ENCODE measurements at places on chromosomes 1 and 21.

- no peak for DNase-seq
Measured at GRCh38 chr1:119467219-119467618, 39.8 kb upstream of the HSD3B1 start.

- no peak for DNase-seq
Measured at GRCh38 chr1:112457955-112458354, 50.8 kb upstream of the WNT2B start.

DNA sequence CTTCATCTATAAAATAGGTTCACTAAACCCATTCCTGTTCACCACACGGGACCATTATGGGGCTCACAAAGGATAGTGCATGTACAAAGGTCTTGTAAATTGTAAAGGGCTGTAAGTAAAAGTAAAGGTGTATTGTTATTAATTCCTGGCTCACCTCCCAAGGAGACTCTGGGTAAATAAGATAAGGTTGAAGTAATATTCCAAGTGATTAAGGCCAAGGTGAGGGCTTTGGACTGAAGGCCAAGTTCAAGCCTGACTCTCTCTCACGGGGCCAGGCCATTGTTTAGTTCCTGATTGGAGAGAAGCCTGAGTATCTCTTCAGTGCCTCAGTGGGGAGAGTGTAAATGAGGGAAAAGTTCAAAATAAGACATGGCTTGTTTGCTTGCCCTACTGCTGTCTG, 19.5 kb upstream of the ZFYVE9 start:
- no peak for DNase-seq

GRCh38 chr21:35451276-35451675, 402.2 kb upstream of the RUNX1 start:
- DNase-seq: no peak

DNA sequence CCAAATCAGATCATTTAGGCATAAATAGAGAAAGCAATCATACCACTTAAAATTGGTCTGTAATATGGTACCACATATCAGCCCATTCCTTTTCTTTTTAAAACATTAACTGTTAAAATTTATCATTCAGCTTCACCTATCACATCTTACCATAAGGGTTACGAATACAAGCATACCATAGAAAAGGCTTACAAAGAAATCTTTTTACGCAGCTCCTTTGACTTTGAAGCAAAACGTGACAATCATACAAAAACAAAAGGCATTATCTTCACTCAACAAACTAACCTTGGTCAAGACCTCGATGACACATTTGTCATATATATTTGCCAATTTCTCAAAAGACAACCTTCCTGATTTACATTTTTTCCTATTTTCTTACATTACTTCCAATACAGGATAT, 169.0 kb downstream of the SMYD3 start:
- no peak for DNase-seq

- no peak for DNase-seq
Measured at GRCh38 chr1:68010543-68010942, 39.9 kb downstream of the DIRAS3 start.

GRCh38 chr1:213409971-213410370, 358.9 kb downstream of the RPS6KC1 start:
- no peak for DNase-seq

DNA sequence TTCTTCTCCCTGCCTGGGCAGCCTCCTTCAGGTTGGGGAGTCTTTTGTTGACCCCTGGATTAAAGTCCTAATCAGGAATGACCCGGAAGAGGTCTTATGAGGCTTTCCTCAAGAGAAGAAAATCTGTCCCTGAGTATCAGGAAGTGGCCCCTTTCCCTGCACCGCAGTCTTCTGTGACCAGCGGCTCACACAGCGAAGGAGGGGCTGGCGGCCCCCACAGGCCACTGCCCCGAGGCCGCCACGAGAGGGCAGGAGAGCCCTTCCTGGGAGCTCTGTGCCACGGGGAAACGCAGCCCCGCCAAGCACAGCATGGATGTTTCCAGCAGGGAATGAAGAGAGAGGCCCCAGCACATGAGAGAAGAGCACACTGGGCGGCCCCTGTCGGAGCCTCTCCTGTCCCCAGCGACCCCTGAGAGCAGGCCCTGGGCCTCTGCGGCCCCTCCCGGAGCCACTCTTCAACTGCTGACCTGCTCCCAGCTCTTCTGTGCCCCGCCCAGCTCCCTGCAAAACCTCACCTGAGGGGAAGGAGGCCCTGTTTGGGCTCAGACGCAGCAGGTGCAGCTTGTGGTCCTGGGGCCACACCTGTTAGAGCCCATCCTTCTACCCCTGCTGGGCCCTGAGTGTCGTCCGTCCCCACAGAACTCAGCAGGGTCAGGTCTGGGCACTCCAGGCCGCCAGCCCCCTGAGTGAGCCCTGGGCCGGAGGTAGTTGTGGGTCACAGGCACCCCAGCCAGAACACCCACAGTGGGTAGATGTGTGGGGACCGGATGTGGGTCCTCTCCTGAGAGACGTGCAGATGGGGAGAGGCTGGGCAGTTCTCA, 4.9 kb upstream of the POFUT2 start:
- peak; percentile 69 for DNase-seq

DNA sequence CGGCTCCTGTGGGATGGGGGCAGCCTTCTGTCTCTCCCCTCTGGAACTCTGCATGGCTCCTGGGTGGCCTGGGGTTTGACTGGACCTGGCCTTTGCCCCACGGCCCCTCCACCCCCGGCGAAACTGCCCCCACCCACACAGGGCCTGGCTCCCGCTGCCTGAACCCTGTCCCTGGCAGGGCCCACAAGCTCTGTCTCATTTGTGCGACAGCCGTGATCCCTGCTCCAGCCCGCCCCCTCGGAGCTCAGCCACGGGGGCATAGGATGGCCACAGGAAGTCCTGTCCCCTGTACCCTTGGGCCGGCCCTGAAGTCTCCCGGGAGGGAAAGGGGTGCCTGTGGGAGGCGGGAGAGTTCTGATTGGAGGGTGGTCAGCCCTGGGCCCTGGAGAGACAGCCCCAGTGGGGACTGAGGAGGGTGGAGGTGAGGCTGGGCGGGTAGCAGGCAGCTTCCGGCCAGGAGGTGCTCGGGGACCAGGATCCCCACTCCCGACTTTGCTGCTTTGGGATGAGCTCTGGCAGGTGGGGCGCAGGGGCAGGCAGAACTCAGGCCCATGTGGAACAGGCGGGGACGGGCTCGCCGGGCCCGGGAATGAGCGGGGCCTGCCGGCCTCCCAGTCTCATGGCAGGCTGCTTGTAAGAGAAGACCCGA, 45.1 kb downstream of the SLX9 start:
- no peak for DNase-seq

GRCh38 chr1:43994794-43995790, 3.7 kb downstream of the CCDC24 start:
- no peak for DNase-seq

DNA sequence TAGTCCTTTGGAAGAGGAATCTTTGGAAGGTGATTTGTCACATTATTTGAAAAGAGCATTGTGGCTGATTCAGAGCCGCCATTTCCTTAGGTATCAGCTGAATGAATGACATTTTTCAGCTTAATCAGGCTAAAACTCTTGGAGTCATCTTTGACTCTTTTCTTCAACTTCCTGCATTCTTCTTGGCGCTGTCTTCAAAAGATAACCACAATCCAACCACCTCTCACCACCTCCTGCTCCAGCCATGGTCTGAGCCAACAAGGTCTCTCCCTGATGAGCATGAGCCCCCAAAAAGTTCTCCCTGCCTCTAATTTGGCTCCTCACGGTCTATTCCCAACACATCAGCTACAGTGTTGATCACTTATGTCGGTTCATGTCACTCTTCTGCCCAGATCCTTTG, 297.6 kb upstream of the RUNX1 start:
- DNase-seq: no peak

DNA sequence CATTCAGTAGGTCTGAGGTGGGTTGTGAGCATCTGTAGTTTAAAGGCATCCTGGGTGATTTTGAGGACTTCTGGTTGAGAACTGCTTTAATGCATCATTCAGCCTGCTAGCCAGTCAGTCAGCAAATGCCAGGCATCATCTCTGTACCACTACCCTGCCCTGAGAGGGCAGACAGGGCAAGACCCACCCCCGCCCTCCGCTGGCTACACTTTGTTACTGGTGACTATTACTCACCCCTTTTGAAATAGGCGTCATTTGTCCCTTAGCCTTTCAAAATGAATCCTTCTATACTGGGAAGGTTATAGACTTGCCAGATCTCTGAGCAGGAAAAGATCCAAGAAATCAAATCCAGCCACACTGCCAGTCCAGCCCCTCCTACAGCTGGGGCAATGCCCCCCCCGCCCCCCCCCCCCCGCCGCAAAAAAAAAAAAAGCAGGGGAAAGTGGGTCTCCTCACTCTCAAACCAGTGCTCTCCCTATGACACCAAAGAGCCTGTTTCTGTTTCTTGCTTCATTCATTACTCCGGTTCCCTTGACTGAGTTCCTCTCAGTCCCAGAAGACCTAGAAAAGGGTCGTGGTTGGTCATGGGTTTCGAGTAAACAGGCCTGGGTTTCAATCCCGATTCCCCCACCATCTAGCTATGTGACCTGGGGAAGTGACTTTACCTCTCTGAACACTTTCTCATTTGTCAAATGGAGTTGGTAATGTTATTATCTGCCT, 4.4 kb downstream of the SELENON start:
- no peak for DNase-seq

- no peak for DNase-seq
Measured at GRCh38 chr21:14864211-14865021, 200.4 kb downstream of the NRIP1 start.

GRCh38 chr1:15883326-15883725, 35.8 kb downstream of the SPEN start:
- no peak for DNase-seq

DNA sequence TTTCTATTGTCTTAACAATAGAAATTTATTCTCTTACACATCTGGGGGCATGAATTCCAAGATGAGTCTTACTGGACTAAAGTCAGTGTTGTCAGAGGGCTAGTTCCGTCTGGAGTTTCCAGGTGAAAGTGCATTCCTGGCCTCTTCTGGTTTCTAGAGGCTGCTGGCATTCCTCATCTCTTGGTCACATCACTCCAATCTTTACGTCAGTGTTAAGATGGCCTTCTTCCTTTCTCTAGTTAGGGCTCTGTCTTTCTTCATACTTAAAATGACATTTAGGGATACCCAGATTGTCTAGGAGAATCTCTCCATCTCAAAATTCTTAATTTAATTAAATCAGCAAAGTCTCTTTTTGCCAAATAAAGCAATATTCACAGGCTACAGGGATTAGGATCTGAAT, 13.3 kb upstream of the PDC start:
- no peak for DNase-seq

- no peak for DNase-seq
Measured at GRCh38 chr1:1099506-1100183, 16.2 kb downstream of the C1orf159 start.

GRCh38 chr1:228156941-228157728, 7.4 kb downstream of the GJC2 start:
- DNase-seq: no peak

DNA sequence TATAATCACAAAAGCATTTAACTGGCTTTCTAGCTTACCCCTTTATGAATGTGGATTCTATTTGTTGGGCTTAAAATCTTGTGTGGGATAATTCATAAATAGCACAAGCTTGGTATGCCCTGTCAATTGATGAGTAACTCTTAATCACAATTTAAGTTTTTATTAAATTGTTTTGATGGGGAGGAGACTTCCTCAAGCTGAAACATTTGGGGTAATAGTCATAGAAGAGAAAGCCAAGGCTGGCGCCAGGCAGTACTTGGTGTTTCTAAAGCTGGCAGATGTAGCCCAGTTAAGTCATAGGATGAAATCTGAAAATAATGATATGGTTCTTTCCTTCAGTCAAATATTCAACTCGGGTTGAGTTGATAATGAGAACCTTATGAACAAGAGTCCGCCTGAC, 167.2 kb downstream of the FMN2 start:
- no peak for DNase-seq

DNA sequence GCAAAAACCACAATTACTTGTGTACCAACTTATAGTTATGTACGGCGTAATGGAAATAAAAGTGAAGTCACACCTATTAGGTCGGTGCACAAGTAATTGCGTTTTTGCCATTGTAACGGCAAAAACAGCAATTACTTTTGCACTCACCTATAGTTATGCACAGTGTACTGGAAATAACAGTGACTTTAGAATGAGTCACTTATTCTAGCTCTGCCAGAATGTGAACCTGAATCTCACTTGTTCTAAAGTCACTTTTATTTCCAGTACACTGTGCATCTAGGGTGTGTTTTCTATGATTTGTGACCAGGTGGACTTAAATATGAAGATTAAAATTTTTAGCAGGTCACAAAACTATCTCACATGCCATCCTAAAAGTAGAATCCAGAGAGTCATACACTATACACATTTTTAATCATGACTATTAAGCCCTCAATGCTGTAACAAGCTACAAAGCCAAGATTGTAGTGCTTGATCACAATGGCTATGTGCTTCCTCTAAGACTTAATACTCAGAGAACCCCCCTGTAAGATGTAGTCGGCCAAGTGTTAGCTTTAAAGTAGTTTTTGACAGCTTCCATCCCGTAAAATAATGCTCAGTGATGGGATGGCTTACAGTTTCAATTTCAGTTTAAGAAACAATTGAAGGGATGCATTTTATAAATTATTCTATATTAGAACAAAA, 218.8 kb downstream of the NEGR1 start:
- no peak for DNase-seq

- DNase-seq: no peak
Measured at GRCh38 chr1:197632005-197632404, 143.3 kb downstream of the DENND1B start.

DNA sequence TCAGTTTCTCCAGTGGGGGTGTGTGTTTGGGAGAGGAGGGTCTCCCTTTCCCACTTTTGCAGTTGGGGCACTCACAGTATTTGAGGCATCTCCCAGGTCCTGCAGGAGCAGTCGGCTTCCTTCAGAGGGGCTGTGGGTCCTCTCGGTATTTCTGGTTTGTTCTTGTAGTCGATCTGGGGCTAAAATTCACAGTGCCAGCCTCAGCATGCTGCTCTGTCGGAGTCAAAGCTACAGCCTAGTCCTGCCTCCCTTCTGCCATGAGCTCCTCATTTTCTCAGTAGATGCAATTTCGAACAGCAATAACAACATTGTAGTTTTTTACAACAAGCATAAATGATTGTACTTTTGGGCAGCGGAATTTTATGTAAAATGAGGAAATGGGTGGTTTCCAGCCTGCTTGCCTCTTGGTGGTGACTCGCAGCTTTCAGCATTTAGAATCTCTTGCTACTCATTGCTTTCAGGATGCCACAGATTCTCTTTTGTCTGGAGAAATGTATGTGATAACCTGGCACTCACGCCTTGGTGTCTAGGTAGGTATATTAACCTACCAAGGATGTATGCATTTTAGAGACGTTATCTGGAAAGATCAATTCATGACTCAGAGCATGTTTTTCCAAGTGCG, 82.4 kb upstream of the C21orf91 start:
- no peak for DNase-seq

- no peak for DNase-seq
Measured at GRCh38 chr1:30126848-30127247, 596.5 kb downstream of the MATN1 start.
